Cerebellar nuclear complex (tissue), 1 donor: ENCODE measurements at places on chromosomes 1 and 21.

DNA sequence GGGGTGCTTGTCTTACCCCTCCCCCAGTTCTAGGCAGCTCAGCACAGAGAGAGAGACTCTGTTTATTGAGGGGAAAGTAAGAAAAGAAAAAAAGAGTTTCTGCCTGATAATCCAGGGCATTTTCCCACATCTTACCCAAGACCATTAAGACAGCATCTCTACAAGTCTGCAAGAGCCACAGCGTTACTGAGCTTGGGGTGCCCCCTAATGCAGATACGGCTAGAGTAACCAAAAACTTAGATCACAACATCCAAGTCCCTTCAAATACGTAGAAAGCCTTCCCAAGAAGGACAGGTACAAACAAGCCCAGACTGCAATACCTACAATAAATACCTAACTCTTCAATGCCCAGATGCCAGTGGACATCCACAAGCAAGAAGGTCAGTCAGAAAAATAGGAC, 6.2 kb upstream of the TEX50 start:
- DNase-seq: no peak

- no peak for DNase-seq
Measured at GRCh38 chr1:211811126-211811525, 19.4 kb downstream of the LPGAT1 start.

DNA sequence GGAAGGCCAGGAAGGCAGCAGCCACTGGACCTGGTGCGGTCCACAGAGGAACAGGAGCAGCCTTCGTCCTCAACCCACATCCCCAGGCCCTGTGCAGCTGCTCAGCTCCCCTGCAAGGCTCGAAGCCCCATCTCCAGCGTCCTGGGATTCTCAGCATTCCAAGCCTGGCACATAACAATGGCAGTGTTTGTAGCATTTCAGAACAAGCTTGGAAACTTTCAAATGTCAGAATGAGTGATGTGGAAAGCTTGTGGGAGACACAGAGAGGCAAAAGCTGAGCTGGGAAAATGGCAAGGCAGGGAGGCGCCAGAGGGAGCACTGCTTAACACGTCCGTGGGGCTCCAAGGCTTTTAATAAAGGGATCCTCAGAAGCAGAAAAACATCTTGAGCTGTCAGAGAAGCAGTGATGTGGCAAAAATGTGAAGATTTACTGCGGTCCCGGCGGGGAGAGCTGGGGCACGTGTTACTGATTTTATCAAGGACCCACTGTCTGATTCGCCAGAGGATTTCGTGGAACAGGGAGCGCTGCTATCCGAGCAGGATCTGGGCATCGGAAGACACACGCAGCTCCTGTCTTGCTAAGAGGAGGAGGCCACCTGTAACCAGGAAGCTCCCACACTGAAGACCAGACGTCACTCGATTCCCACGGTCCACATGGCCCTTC, 38.1 kb downstream of the TOMM20 start:
- no peak for DNase-seq

GRCh38 chr1:1069056-1069710, 4.9 kb downstream of the RNF223 start:
- no peak for DNase-seq

GRCh38 chr1:11749203-11749689, 12.7 kb upstream of the C1orf167 start:
- no peak for DNase-seq

GRCh38 chr1:44031252-44032169, at the start of gene SLC6A9:
SLC6A9 (minus strand) TSS chr1:44031462; CDS start chr1:44024277, 7,185 bp downstream.
- no peak for DNase-seq

DNA sequence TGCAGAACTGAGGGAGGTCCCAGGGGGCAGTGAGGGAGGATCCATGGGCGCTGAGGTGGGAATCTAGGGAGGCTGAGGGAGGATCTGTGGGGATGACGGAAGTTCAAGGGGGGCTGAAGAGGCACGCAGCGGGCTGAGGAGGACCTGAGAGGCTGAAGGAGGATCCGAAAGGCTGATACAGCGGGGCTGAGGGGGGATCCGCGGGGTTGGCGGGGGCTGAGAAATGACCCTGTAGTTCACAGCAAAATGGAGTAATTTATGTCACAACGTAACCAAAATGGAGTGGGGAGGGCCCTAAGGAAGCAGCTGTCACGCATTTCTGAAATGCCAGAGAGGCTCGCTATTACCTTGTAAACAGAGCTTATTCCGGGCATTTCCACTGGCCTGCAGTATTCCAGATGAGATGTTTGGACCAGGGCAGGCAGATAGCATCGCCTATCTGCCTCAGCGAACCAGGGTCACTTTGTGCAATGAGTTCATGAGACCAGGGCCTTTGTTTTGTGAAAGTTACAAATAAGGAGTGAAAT, 926 bp upstream of the MRPL55 start:
- no peak for DNase-seq

GRCh38 chr1:159469921-159470533, 30.5 kb downstream of the OR10J1 start:
- no peak for DNase-seq

DNA sequence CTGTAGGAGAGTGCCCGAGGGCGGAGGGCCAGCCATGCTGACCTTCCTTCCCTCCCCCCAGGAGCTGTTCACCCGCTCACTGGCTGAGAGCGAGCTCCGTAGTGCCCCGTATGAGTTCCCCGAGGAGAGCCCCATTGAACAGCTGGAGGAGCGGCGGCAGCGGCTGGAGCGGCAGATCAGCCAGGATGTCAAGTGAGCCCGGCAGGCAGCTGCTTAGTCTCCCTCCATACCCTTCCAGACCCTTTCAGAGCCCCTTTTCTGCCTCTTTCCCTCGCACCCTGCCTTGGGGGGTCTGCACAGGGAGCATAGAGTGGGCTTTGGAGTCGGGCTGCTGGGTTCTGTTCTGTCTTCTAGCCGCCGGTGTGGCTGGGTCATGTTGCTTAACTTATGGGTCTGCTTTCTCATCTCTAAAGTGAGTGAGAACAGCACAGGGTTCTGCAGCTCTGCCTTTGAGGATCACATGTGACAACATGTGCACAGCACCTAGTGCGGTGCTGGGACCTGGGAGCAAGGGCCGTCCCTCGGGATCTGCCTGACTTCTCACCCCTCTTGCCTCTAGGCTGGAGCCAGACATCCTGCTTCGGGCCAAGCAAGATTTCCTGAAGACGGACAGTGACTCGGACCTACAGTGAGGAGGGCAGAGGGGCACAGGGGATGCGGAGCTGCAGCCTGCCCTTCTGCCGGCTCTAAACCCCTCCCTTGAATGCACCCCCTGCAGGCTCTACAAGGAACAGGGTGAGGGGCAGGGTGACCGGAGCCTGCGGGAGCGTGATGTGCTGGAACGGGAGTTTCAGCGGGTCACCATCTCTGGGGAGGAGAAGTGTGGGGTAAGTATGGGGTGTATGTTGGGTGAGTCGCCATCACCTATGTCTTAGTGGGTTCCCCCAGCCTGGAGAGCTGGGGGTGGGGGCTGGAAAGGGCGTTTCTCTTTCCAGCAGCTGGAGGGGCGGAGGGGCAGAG, 6.2 kb downstream of the AMPD2 start:
- DNase-seq: no peak

DNA sequence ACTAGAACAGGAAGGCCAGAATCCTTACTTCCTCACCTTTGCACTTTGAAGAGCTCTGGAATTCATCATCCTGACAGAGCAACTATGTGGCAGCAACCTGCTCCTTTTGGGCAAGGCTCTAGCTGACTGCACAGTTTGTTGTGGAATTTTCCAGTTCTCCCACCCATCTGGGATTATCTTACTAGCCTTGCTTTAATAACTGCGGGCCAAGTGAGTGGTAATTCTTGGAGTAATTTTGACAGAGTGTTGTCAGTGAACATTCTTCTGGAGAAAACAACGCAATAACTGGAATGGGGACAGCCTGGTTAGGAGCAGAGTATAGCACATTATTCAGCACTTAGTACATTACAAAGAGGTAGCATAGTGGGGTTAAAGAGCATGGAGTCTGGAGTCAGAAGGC, 75.3 kb downstream of the NTMT2 start:
- DNase-seq: no peak

GRCh38 chr1:197027359-197027758, 39.7 kb downstream of the F13B start:
- no peak for DNase-seq

DNA sequence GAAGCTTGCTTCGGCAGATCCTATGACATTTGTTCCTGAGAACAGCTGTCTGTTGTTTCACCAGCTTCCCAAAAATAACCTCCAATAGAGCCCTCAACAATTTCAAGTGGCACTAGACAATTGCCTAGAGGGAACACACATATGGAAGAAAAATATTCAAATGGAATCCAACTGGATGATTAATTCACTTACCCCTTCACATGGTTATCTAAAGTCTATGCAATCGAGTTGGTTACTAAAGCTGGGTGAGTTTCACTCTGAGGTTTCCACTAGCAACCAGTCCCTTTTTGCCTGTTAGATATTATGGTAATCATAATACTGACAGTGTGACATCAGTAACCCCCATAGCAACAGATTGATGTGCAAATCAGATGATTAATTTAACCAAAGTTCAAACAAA, at the start of gene LEMD1:
LEMD1 (minus strand) TSS at position 259 of the 400 bp plus-strand sequence. CDS start 1,520 bp downstream, outside the sequence.
- no peak for DNase-seq

DNA sequence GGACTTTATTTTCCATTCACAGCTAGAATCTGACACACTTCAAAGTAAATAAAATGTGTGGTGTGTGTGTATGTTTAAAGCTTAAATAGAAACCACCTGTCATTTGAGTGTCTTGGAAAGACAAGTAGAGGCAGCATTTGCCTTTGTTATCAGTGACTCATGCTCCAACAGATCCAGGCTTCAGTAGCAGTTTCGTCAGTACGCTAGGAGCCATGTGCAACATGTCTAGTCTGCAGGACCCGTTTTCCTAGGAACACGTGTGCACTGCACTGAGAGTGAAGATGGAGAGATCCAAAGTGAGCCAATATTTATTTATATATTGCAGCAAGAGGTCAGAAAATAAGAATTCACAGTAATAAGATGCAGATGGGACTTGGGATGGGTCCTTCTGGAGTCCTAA, 41.8 kb downstream of the SGIP1 start:
- DNase-seq: no peak

DNA sequence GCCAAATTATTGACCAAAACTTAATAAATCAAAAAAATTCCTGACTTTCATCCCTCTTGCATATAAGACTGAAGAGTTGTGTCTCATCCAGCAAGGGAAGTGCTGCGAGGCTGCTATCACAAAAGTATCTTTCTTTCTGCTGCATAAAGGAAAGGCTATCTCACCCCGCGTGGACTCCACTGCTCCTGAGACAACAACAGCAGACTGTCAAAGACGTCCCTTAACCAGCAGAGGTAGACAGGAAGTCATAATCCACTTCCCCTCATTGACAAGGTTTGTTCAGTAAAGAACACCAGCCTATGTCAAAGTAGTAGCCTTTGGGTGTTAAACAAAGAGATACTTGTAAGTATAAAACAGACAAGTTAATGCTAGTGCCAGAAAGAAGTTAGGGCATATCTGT, 29.4 kb downstream of the VPS26C start:
- DNase-seq: no peak

GRCh38 chr1:27960762-27961645, 1.2 kb downstream of the XKR8 start:
- no peak for DNase-seq

GRCh38 chr1:170340308-170340707, 191.7 kb upstream of the GORAB start:
- DNase-seq: no peak

DNA sequence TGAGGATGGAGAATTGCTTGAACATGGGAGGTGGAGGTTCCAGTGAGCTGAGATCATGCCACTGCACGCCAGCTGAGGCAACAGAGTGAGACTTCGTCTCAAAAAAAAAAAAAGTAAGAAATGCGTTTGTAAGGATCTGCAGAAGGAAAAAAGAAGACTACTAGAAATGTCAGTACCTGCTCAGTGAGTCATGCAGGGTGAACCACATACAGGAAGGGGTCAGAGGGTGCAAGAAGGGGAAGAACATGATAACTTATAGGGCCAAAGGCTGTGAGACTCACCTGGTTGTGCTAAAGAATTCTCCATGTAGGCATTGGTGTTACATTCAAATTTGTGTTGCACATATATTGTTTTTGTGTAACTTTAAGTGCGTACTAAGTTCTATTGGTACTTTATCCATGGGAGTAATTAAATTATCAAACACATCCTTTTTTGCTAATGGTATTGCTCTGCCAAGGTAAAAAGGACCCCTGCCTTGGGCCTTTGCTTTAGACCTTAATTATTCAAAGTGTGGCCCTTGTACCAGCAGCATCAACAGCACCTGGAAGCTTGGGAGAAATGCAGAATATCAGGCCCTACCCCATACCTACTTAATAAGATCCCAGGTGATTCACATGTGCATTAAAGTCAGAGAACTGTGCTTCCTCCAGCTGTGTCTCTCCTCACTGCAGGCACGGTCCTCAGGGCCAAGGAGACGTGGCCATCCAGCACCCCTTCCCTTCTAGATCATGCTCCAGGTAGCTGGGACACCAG, 96.4 kb upstream of the PPP2R5A start:
- no peak for DNase-seq

DNA sequence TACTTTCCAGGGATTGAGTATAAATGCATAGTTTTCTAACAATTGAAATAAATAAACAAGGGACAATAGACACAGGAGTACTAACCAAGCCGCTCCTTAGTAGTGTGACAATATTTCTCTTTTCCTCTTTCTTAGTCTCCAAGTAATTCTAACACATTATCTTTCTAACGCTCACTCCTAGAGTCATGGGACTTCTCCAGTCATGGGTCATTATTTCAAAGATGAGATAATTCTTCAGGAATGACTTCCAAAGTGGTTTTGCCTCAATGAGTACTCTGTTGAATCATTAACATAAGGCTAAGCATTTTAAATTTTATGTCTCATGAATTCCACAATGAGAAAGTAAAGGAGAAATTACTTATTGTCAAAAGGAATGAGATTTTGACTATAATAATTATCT, 605.8 kb upstream of the ADAMTS5 start:
- DNase-seq: no peak

GRCh38 chr1:84632137-84632536, 57.9 kb upstream of the CTBS start:
- DNase-seq: no peak

DNA sequence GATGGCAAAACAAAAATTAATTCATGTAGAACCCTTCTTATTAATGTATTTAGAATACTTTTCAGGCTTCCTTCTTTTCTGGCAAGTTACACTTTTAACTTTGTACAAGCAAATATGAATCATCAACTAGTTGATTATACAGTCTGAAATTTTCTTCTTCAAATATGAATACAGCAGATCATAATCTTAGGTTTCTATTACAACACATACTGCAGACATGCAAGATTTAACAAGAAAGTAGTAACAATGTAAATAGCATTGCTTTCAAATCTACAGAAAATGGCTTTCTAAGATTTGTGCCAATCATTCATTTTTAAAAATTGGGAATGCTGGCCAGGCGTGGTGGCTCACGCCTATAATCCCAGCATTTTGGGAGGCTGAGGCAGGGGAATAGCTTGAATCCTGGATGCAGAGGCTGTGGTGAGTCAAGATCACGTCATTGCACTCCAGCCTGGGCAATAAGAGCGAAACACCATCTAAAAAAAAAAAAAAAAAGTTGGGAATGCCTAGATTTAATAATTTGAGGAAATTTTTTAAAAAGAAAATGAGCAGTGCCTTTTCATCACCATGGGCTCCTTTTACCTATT, 68.4 kb upstream of the DPYD start:
- no peak for DNase-seq
